ENCODE measurements at places on chromosomes 5 and 9.

GRCh38 chr5:146301626-146302025, 37.0 kb upstream of the POU4F3 start:
- no peak for DNase-seq

- DNase-seq, result no peak
These were observed 85.2 kb downstream of the EHMT1 start for GRCh38 chr9:137703842-137704508.

GRCh38 chr5:62284946-62285891, 20.8 kb upstream of the KIF2A start:
- DNase-seq, result peak; percentile 95

DNA sequence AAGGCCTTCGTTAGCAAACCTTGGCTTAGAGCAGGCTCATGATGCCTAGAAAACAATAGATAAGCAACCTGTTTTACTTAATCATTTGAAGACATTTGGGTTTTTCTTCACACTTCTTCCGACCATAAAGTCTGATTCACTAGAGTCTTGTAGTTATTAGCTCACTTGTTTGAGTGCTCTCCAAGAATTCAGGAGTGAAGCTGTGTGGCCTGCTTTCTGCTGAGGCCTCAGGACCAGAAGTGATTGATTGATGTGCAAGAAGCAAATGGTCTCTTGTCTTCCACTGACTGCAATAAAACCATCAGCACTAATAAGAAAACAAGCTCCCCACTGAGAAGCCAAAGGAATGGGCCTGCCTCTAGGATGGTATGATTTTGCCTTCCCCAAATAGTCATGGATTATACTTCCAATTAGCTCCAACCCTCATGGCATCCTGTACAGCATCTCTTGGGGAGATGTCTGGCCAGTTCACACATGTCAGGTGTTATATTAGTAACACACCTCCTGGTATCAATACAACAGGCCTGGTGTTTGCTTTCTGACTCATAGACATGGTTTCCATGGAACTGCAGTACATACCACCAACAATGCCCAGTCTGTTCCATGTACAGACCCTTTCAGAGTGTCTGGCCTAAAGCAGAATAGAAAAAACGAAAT, 317.6 kb downstream of the CWC27 start:
- no peak for DNase-seq

GRCh38 chr5:17373406-17373805, 124.6 kb upstream of the TAF11L2 start:
- no peak for DNase-seq

DNA sequence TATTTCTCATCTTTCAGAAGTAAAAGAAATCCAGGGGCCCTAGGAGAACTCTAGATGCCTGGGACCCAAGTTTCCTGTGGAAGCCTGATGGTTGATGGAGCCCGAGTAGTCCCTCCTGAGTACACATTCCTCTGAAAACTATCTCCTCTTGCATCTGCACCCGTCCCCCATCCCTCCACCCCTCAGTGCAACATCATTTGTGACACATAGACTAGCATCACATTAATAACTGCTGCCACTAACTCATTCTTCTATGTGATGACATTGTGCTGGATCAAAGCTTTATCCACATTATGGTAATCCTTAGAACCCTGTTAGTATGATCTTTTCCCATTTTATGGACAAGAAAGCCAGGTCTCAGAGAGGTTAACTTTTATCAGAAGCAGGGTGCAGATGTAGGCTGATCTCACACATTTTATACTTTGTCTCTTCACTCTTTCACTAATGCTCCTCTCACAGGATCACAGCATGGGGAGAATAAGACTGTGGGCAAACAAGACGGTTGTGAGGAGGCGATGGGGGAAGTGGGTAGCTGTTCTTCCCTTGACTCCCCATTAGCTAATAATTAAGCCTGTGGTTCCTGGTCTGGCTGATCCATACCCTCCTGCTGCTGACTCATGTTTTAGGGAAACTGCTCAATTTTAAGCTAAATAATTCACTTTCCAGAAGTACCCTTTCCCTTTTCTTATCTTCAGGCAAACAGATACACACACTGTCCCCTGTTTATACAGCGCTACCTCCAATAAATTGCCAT, 3.9 kb upstream of the HK3 start:
- DNase-seq, result no peak

DNA sequence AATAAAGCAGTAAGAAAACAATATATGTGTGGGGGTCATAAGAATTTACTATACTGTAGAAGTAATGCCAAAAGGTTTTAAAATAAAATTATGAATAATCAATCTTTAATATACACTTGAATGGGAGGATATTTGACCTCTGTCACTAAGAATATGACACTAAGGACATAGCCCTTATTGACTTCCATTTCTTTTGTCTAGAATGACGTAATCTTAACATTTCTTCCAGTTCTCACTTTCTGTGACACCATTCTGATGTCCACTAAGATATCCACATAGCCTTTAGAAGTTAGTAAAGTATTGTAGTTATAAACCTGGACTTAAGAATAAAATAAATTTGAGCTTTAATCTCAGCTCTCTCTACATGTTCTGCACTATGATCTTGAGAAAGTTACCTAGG, 1050.7 kb downstream of the TLE4 start:
- no peak for DNase-seq

DNA sequence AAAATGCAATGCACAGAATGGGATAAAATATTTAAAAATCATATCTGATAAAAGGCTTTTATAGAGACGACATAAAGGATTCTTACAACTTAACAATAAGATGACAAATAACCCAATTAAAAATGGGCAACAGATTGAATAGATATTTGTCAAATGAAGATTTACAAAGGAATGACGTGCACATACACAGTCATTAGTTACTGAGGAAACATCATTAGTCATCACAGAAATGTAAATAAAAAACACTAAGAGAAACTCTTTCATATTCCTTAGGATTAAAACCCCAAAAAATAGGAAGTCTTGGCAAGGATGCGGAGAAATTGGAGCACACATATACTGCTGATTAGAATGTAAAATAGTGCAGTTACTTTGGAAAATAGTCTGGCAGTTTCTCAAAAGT, 1886.0 kb upstream of the CDH6 start:
- no peak for DNase-seq

- DNase-seq, result no peak
These were observed 103.1 kb upstream of the SLC44A1 start for GRCh38 chr9:105141146-105141975.

DNA sequence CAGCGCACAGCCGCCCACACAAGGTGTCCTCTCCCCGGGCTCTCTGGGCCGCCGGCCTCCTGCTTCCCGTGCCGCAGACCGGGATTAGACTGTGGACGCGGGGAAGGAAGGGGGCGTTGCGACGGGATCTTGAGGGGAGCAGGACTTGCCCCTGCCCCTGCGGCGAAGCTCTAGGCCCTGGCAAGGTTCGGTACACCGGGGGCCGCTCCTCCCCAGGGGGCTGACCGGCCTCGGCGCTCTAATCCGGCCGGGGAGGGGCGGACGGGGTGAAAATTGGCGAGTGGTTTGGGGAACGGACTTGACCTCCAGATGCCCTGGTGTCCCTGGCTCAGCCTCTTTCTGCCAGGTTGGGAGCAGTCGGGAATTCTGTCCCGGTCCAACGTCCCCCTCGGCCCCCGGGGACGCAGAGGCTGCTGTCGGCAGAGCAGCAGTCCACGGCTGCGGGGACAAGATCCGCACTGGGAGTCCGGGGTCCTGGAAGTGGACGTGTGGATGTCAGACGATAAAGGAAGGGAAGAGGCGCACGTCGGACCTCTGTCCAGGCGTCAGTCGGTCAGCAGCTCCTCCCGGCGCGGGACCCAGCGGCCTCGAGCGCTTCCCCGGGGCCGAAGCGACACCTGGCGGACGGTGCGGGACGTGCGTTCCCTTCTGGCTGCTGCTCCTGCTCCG, 1.9 kb upstream of the CNTFR start:
- peak; percentile 76 for DNase-seq

DNA sequence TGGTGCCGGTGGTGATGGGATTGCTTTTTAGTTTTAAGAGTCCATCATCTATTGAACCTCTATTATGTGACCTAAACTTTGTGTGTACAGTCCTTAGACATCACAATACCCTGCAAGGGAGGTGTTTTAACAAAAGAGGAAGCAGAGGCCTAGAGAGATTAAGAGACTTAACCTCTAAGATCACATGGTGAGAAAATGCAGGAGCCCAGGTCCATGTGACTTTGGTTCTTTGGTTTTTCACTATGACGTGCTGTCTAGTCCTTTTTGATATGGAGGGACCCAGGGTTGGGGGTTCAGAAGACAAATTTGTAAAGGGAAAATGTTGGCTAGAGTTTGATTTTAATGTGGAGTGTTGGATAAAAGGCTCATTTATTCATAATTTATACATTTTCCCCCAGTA, 34.1 kb upstream of the TRMT10B start:
- no peak for DNase-seq

DNA sequence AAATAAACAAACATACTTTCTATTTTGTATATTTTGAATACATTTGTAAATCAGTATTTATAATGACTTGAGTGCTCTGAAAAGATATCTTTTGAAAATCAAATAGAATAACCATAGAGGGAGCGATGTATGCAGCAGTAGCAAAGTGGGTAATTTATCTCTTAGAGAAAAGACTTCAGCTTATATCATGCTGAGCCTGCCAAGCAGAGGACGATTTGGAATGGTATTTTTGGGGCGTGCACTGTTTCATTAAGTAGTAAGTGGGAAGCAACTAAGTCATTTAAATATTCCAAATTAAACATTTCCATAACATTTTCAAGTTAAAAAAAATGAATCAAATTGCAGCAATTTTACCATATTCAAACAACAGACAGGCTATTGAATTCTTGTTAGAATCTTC, 147.6 kb downstream of the CDH10 start:
- no peak for DNase-seq

DNA sequence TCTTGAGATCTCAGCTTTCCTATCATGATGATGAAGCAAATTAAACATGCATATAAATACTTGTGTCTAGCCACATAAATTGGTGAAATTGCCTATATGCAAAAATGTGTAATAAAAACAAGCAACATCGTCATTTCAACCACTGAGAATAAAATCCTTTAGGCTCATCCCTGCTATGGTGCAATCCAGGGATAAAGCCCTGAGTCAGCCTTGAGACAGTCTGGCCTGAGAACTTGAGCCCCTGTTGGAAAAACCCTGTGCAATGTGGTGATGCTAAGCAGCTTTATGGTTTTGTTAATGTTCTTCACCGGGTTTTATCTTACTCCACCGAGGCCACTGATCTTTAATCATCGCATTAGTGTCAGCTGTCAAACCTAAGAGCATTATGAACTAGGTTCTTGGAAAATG, 170.5 kb downstream of the DCP2 start:
- DNase-seq, result no peak

DNA sequence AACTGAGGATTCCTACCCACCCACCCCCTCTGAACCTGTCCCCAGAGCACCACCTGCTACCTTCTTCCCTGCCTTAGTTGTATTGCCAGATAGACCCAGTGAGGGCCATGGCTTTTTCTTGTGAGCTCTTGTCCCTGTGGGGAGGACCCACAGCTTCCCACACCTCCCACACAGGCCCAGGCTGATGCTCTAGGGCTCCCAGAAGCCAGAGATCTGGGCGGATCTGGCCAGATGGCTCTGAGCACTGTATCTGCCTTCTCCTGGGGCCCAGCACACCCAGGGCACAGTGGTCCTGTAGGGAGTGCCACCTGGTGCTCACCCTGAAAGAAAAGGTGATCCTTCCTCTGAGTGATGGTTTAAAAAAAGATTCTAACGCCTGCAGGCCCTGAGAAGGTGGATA, 131.7 kb downstream of the DAB2IP start:
- no peak for DNase-seq

GRCh38 chr9:73962792-73963191, 534.3 kb upstream of the RORB start:
- DNase-seq, result no peak

GRCh38 chr5:178213748-178214151, 9.4 kb downstream of the HNRNPAB start:
- no peak for DNase-seq

DNA sequence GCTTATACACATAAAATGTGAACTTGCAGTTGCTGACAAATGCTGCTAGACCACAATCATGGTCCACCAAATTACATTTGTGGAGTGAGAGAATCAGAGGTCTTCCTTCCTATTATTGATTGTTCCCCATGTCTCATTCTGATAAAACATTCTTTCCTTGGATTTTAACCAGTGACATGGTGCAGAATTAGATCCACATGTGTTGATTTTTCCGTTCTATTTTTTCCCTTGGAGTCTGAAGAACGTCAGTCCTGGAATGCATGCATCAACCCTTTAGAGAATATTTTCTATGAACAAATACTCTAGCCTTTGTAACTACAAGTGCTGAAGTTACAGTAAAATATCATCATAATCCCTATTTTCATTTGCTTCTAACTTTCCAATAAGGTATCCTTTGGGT, 170.7 kb upstream of the SPRY4 start:
- DNase-seq, result no peak

DNA sequence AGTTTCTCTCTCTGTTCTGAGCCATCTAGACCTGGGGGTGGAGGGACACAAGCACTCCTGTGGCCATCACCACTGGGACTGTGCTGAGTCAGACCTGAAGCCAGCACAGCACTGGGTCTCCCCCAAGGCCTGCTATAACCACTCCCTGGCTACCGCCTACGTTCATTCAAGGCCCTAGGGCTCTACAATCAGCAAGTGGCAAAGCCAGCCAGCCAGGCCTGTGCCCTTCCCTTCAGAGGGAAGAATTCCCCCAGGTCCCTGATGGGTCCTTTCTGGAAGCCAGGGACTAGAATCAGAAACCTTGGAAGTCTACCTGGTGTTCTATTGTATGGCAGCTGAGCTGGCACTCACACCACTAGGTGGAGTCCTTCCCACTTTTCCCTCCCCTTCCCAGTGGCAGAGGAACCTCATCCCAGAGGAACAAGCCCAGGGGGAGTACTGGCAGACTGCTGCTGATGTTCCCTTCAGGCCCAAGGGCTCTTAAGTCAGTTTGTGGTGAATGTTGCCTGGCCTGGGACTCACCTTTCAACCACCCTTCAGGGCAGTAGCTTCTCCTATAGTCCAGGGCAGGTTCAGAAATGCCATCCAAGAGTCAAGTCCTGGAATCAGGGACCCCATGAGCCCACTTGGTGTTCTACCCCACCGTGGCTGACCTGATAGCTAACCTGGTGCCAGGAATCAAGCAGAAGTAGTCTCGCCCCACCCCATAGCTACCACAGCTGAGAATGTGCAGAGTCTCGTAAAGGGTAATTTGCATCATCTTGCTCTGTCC, 20.0 kb downstream of the JMY start:
- DNase-seq, result no peak
